NCI-H1436 (cell line): ENCODE measurements at places on chromosomes 3 and 15.

- no peak for DNase-seq
These were observed 32.8 kb downstream of the GRIP2 start for GRCh38 chr3:14507305-14507741.

- DNase-seq = no peak
These were observed 74.8 kb downstream of the ADAMTS9 start for GRCh38 chr3:64612916-64613526.

DNA sequence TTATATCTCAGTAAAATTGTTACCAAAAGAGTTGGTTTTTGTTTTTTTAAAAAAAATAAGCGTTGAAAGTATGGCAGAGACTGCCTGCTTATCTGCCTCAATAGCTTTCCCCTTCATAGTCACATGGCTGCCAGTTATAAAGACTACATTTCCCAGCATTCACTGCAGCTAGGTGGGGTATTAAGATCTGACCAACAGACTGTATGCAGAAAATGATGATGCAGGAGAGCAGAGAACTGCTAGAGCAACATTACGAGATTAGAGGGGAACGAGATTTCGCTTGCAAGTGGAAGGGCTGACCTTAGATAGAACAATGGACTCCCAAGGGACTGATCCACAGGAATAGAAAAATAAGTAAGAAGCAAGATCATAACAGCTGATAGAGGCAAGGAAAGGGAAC, 14.3 kb downstream of the RHOA start:
- no peak for DNase-seq

- no peak for DNase-seq
These were observed 3.7 kb downstream of the NR1D2 start for GRCh38 chr3:23948761-23949160.

DNA sequence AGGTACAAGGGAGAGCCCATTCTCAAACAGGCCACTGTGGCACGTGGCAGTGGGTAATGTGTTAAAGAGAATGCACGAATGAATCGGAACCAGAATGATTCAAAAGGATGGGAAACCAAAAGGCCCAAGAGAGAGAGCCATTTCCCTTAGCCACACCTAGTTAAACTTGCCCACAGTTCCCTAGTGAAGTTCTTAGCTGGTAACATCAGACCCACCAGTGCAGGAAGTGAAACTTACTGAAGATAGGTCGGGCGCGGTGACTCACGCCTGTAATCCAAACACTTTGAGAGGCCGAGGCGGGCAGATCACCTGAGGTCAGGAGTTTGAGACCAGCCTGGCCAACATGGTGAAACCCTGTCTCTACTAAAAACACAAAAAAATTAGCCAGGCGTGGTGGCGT, 97.1 kb downstream of the MEX3B start:
- DNase-seq = no peak

- no peak for DNase-seq
These were observed 413.0 kb downstream of the RBMS3 start for GRCh38 chr3:29693863-29694262.

GRCh38 chr3:56802378-56802745, 613 bp upstream of the ARHGEF3 start:
- DNase-seq = no peak

GRCh38 chr3:190321789-190322603, at the start of gene CLDN1:
Gene CLDN1 (minus strand): TSS chr3:190322446. CDS start chr3:190322206, 240 bp downstream.
- peak; percentile 46 for DNase-seq

- DNase-seq = no peak
These were observed 249.6 kb upstream of the ROBO1 start for GRCh38 chr3:80017369-80017768.

- no peak for DNase-seq
These were observed 9.6 kb upstream of the SMARCC1 start for GRCh38 chr3:47791193-47791855.

DNA sequence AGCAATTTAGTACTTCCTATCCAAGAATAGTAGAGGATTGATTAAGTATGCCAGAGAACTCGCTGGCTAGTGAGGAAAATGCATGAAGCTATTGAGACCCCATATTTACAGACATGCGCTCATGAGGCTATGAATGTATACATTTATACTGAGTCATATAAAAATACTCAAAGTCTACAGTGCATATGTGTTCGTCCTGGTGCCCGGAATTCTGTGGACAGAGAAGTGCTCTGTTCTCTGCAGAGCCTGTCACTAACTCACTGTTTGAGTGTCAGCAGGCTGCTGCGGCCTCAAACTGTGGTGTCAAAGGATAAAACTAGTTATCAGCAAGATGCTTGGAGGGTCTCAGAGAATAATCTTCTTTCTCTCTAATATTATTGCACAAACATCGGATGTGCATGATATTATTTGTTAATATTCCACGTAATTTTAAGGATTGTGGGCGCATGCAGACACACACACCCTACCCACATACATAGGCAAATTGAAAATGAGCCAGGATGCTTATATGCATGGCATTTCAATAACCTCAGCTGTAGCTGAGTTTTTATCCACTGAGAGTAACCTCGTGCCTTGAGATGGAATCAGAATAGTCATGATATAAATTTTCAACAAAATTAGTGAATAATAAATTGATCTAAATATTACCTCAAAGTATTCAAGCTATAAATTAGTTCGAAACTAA, 50.0 kb upstream of the TSC22D2 start:
- DNase-seq = no peak

DNA sequence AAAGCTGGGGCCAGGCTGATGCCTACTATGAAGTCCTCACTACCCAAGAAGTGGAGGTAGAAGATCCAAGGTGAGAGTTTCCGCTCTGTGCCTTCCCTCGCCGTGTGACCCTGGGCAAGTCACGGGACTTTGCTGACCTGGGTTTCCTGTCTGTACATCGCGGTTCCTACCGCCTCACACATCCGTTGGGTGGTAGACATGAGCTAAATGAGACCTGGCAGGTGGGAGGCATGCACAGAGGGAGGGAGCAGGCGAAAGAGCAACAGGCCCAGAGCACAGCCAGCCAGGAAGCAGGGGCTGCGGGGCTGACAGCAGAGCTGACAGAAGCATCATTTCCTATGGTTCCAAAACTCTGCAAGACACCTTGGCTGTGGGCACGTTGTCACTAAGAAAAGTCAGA, 157.3 kb upstream of the BHLHE40 start:
- DNase-seq = no peak

DNA sequence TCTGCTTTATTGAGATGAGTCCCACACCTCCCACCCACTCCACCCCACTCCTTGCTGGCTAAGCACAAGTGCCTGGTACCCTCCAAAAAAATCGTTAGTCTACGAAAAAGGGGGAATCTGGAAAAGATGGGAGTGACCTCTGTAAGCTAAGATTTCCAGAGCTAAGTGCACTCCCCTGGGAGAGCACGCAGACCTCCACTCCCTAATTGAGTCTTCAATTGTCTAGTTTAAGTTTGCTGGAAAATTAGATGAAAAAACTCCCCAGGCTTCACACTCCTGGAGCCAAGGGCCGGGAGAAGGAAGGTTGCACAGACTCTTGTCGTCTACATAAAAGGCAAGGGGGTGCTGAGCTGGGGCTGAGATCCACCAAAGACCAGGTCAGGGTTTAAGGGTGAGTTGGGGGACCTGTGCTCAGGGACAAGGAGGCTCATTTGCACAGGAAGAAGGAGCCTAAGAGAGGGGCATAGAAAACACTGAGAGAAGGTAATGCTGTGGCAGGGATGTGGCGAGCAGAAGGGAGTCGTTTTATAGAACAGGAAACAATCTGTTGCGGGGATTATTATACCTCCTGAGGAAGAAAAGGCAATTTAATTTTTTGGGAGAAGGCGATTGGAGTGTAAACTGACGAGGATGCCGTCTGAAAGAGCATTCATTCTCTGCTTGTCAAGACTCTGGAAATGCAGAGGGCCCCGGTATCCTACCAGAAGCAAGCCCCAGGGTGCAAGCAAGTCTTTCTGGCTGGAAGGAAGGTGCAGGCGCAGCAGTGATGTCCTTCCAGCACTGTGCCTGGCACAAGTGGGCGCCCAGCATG, 126.5 kb upstream of the DLG1 start:
- DNase-seq = no peak

GRCh38 chr3:40310705-40311104, 1.2 kb downstream of the EIF1B start:
- DNase-seq = no peak

DNA sequence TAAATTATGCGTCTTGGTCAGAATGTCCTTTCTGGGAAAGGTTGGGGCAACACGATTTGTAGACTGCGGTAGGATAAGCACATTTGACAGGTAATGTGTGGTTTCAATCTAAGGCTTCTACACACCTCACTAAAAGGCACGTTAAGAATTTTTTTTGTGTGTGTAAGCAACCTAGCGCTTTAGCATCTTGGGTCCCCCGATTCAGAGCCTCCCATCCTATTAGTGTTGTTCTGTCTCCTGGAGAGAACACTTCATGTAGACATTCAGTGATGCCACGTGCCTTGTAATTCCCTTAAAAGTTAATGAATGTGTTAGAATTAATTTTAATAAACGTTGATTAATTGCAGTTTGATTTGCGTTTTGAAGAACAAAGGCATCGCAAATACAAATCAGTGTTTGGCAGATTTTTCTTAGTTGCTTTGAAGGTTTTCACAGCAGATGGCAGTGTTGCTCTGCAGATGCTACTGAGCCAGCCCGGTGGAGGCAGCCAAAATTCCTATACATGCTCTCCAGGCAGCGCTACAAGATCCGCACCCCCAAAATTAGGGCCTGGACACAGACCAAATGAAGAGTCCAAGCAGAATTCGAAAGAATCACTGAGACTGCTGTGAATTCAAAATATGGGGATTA, 63.5 kb downstream of the OTOL1 start:
- DNase-seq = peak; percentile 21

GRCh38 chr3:196627918-196628231, 11.6 kb upstream of the NRROS start:
- no peak for DNase-seq

- no peak for DNase-seq
These were observed 56.4 kb downstream of the ZBTB20 start for GRCh38 chr3:115090712-115091111.

GRCh38 chr15:77532067-77532710, 100.5 kb downstream of the LINGO1 start:
- DNase-seq = no peak

GRCh38 chr3:13575459-13576061, 26.6 kb downstream of the FBLN2 start:
- no peak for DNase-seq

GRCh38 chr3:38335263-38335662, 11.3 kb upstream of the XYLB start:
- DNase-seq = no peak

DNA sequence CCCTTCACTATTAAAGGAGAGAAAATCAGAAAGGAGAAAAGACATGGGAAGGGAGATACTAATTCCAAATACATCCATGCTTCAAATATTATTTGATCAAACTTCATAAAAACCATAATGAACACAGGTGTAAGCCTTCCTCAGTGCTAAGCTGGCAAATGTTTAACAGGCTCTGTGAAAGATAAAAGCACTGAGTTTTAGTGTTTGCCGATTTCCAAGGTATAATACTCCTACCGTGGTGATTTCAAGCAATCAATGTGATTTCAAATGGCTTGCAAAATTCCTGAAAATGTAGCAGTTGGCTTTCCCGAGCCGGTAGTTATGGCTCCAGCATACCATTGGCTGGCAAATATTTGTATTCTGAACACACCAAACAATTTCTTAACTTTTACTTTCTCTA, 732.3 kb upstream of the GOLIM4 start:
- DNase-seq = no peak

DNA sequence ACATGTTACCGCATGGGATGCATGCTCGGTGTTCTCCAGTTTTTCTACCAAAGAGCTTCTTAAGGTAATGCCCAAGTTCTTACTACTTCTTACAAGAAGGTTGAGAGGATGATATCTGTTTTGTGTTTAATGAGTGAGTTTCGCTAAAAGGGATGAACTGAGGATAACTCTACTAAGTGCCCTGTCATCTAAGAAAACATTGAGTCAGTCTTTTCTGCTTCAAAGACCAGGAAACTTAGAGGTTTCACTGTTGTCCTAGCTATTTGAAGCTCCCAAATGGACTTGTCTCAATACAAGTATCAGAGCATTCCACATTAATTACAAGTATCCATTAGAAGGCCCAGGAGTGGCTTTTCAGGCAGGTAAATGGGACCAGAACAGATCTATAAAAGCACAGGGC, 296.2 kb downstream of the KBTBD8 start:
- DNase-seq = no peak

DNA sequence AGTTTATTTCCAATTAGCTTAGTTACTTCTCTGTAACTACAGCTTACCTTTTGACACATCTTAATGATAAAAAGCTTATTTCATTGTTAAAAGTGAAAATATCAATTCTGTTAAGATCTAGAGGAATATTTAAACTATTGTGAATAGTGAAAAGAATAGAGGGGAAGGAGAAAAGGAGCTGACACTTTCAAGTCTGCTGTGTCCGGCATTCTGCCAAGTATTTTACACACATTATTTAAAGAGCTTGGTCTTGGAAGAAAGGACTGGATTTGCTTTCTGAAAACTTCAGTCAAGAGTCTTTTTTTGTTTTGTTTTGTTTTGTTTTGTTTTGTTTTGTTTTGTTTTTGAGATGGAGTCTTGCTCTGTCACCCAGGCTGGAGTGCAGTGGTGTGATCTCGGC, 34.8 kb downstream of the CCDC80 start:
- DNase-seq = no peak

- DNase-seq = no peak
These were observed 102.8 kb downstream of the SNRPN start for GRCh38 chr15:25057574-25057973.

DNA sequence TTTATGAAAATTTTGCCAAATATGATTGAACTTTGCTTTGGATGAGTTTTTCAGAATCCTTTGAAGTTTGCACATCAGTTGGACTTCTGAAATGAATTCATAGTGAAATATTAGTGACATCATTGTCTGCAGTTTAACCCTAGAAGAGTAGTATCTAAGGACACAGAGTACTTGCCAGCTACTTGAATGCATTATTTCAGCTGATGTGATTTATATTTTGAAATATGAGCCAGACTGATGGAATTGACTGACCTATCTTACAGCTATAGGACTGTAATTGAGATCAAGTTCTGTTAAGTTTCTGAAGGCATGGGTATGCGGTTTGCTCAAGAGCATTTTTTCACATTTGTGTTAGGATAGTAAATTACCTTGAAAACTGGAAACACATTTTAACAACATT, 51.2 kb downstream of the LYSMD4 start:
- DNase-seq = no peak

- DNase-seq = no peak
These were observed 3.7 kb upstream of the CLDN1 start for GRCh38 chr3:190325923-190326322.

DNA sequence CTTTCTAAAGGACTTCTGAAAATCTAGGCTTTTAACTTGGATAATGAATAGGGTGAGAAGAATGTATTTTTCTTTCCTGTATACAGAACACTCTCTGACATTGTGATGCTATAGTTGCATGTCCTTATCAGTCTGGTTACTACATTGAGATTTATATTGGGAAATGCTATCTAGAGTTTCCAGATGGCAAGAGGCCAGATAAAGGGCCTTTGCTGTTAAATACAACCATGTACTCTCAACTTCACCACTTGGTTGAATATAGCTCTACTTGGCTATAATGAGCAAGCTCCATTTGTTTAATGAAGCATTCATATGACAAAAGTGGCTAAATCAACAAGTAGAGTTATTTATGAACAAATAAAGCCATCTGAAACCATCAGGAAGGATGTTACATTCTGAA, 91.0 kb downstream of the IGSF11 start:
- DNase-seq = no peak

- no peak for DNase-seq
These were observed 334.8 kb downstream of the NAALADL2 start for GRCh38 chr3:175193815-175194518.
